ENCODE measurements at places on chromosomes 7 and 10.

DNA sequence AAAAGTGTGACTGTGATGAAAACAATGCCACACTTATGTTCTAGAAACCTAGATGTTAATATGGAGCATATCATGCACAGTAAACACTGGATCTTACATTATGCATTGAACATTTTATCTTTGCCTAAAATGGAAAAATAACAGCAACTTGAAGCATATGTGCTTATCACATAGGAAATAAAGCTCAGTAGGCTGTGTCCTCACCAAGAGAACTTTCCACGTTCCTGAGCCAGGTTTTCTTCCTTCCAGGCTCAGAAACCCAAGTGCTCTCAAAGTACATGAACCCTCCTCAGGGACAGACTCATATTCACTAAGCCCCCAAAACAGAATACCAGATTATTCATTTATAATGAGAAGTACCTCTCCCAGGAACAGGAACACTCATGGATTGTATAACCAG is 79.4 kb upstream of the PRKAR2B start:
- no peak for DNase-seq

DNA sequence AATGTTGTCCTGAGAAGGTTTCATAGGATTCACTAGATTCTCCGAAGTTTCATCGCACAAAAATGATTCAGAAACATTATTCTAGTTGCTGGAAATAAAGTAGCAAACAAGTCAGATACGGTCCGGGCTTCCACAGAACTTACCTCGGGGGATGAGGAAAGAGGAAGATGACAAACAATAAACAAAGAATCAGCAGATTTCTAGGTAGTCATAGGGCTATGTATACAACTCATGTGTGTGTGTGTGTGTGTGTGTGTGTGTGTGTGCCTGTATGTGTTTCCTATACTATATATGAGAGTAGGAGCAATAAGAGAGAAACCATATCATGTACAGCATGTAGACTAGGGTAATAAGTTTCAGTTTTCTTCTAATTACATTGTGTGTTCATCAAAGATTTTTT is 16.5 kb downstream of the TMEM236 start:
- no peak for DNase-seq

- DNase-seq = no peak
These were observed 150.8 kb downstream of the NRP1 start for GRCh38 chr10:33183655-33184054.

- DNase-seq = no peak
These were observed 587 bp downstream of the HOXA10 start for GRCh38 chr7:27173511-27173955.

GRCh38 chr7:50803359-50804337 is 21.0 kb upstream of the GRB10 start:
- no peak for DNase-seq

GRCh38 chr10:51960494-51960895 is 261.1 kb upstream of the CSTF2T start:
- DNase-seq = peak; percentile 41

GRCh38 chr7:155368894-155369600 is 71.4 kb downstream of the INSIG1 start:
- no peak for DNase-seq

DNA sequence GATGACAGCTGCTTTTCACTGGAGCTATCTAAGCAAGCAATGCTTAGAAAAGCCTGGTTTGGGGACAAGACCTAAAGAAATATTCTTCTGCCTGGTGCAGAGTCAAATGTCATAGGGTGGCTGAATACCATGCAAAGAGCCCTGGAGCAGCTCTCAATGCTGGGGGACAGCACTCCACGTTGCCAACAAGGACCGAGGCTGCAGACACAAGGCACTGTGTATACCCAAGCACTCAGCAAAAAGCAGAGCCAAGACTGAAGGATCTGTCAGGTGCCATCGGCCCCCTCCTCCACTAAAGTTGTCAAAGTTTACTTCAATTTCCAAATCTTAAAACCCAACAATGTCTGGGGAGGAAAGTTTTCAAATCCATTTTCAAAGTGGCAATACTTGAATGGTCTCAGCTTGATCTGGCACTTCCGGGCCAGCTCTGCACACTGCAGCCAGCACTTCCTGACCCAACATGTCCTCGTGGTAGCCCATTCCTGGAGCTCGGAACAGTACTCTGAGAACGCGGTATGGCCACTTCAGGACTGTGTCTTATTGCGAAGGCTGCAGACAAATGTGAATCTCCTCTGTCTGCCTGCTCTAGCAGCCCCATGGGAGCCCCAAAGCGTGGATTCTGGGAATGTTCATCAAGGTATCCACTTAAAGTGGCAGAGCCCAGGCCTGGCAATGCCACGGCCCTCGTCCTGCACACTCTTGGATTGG is 191.8 kb downstream of the TNS3 start:
- DNase-seq = no peak

GRCh38 chr10:132774181-132774901 is 11.6 kb downstream of the NKX6-2 start:
- DNase-seq = no peak

Data from hematopoietic multipotent progenitor cell treated with erythropoietin and hydrocortisone succinate and interleukin-3 and kit ligand, for 8 days (in vitro differentiated cells).